Midbrain (tissue), 1 donor: ENCODE measurements at places on chromosomes 2 and 18.

GRCh38 chr2:62383846-62384245 lies 122.1 kb downstream of the TMEM17 start:
- no peak for DNase-seq

DNA sequence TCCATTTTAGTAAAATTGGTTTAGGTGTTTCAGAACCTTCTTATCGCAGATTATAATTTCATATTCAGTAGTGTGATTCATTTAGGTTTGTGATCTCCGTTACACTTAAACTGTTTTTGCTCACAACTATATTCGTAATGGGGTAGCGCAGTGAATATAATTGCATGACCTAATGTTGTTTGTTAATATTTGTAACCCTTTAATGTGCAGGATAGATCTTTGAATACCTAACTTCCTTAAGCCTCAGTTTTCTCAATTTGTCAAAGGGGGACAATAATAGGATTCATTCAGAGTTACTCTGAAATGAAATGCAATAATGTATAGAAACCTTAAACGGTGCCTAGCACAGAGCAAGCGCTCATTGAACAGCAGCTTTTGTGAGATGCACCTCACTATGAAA lies 558 bp upstream of the ZDBF2 start:
- DNase-seq: no peak

DNA sequence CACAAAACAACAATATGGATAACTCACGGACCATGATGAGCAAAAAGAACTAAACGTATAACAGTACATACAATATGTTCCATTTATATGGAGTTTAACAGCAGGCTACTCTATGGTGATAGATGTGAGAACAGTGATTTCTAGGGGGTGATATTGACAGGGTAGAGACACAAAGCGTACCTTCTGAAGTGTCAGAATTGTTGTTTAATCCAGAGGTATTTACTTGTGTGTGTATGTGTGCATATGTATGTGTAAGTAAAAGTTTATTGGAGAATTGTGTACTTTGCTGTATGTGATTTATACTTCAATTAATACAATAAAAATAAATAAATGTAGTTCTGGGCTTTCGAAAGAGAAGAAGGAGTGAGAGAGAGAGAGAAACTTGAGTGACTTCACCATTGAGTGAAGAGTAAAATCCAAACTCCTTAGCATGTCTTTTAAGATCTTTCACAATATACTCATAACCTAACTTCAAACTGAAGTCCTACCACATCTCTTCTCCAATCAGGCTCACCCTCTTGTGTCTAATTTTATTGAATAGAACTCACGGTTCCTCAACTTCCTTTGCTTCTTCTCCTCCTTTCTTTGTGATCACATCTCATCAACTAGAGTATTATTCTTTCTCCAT lies 126.0 kb upstream of the KLF7 start:
- DNase-seq: no peak

GRCh38 chr2:232058931-232059330 lies 97.4 kb downstream of the DIS3L2 start:
- DNase-seq: no peak

GRCh38 chr2:118854507-118855345 lies 7.3 kb upstream of the EN1 start:
- no peak for DNase-seq

- DNase-seq: no peak
Measured at GRCh38 chr2:196449083-196449482, 190.4 kb upstream of the CCDC150 start.

GRCh38 chr2:29195796-29196195 lies 80.6 kb downstream of the CLIP4 start:
- DNase-seq: no peak

- no peak for DNase-seq
Measured at GRCh38 chr2:232574674-232575403, 24.4 kb downstream of the EIF4E2 start.

DNA sequence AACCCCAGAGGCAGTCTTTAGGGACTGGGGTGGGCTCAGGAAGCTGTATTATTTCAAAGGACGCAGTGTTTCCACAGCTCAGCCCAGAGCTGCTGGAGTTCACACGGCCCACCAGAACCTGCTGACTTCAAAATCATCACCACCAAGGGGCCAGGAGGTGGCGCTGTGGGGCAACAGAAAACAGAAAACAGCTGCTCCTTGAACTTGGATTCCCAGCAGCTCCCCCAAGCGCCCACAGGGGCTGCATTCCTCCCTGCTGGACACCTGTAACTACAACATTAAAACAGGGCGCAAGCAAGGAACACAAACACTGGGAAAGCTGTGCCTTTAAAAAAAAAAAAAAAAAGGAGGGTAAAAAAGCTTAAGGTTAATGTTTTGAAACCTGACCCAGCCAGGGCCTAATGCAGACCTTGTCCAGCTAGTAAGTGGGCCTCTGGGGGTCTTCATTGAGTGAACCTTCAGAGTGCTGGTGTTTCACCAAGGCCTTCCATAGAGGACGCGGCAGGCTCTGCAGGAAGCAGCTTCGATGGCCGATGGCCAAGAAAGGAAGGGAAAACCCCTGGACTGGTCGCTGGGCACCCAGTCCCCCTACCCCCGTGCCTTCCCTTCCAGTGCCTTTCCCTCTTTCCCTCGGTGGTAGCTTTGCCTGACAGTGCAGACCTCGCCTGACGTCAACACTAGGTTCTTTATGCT lies 25.9 kb downstream of the MLPH start:
- DNase-seq: peak; percentile 77
